ENCODE measurements at places on chromosomes 7 and 10.

- no peak overlapping the region for H3K4me3 ChIP-seq
- peaks cover 10% of the 10 kb centered on the region for H3K27me3 ChIP-seq
- no peaks in the 10 kb centered on the region for H3K36me3 ChIP-seq
- H3K27ac ChIP-seq: no peak overlapping the region
- DNase-seq: no peak
Observed at GRCh38 chr10:122660696-122661095, 39.0 kb downstream of the C10orf120 start.

GRCh38 chr7:139131601-139132041 is 22.1 kb upstream of the ZC3HAV1 start:
- H3K27me3 ChIP-seq: peaks cover 5% of the 10 kb centered on the region
- H3K4me1 ChIP-seq: peaks cover 11% of the 10 kb centered on the region
- H3K27ac ChIP-seq: no peak overlapping the region
- no peak for DNase-seq
- H3K36me3 ChIP-seq: no peaks in the 10 kb centered on the region

GRCh38 chr7:77702513-77702912 is 6.3 kb downstream of the RSBN1L start:
- no peaks in the 10 kb centered on the region for H3K36me3 ChIP-seq
- DNase-seq: no peak
- peak overlapping the region; percentile 49 for H3K27ac ChIP-seq
- no peaks in the 10 kb centered on the region for H3K27me3 ChIP-seq
- no peak overlapping the region for H3K4me3 ChIP-seq

- no peak overlapping the region for H3K27ac ChIP-seq
- H3K4me1 ChIP-seq: peaks cover 32% of the 10 kb centered on the region
- H3K27me3 ChIP-seq: no peaks in the 10 kb centered on the region
- H3K4me3 ChIP-seq: no peak overlapping the region
- H3K36me3 ChIP-seq: no peaks in the 10 kb centered on the region
Observed at GRCh38 chr10:21926949-21927348, 76.6 kb downstream of the DNAJC1 start.

- peaks cover 4% of the 10 kb centered on the region for H3K27me3 ChIP-seq
- H3K4me3 ChIP-seq: no peak overlapping the region
- H3K27ac ChIP-seq: no peak overlapping the region
- H3K36me3 ChIP-seq: no peaks in the 10 kb centered on the region
- peaks cover 2% of the 10 kb centered on the region for H3K4me1 ChIP-seq
Observed at GRCh38 chr10:71968553-71969474, 4.6 kb downstream of the CHST3 start.

- peaks cover 16% of the 10 kb centered on the region for H3K27me3 ChIP-seq
Observed at GRCh38 chr10:28343987-28344895, 41.4 kb upstream of the MPP7 start.

DNA sequence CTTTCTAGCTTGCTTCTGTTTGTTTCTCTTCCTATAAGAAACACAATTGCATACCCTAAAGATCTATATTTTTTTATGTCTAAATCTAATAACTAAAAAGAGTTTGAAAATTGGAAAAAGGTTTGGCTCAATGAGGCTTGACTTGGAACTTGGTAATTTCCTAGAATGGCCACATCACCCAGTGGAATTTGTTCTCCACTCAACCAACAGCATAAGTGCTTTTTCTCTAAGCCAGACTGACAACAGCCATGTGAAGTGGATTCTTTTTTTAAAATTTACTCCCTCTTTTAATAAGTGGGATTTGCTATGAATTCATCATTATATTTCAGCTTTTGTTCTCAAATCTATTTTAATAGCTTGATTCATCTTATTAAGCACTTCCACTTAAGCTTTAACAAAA is 33.8 kb downstream of the GBF1 start:
- peaks cover 36% of the 10 kb centered on the region for H3K4me1 ChIP-seq
- no peak overlapping the region for H3K4me3 ChIP-seq
- peaks cover 4% of the 10 kb centered on the region for H3K36me3 ChIP-seq
- H3K27me3 ChIP-seq: no peaks in the 10 kb centered on the region

GRCh38 chr10:29109707-29110571 is 178.9 kb upstream of the LYZL1 start:
- no peaks in the 10 kb centered on the region for H3K36me3 ChIP-seq
- no peak overlapping the region for H3K27ac ChIP-seq
- no peak for DNase-seq
- no peaks in the 10 kb centered on the region for H3K4me1 ChIP-seq
- peaks cover 7% of the 10 kb centered on the region for H3K27me3 ChIP-seq
- H3K4me3 ChIP-seq: no peak overlapping the region

- no peak overlapping the region for H3K4me3 ChIP-seq
- no peaks in the 10 kb centered on the region for H3K4me1 ChIP-seq
- H3K27me3 ChIP-seq: peaks cover 4% of the 10 kb centered on the region
- H3K27ac ChIP-seq: no peak overlapping the region
Observed at GRCh38 chr10:8554574-8554973, 500.1 kb downstream of the GATA3 start.
